ENCODE measurements at places on chromosomes 11 and 22.

DNA sequence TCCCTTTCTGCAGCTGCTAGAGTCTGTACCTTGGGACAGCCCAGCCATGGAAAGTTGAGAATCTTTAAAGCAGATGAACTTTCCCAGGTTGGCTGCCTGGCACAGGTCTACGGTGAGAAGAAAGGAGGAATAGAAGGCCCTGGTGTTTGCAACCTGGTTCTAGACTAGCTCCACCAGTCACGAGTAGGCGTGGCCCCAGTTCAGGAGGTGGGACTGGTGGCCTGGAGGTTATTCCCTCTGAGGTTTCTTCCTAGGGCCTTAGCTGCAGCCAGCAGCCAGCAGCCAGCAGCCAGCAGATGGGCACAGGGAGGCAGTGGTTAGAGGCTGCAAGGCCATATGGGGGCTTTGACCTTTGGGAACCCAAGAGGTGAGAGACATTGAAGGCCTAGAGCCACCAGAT lies 40.9 kb downstream of the PRDM11 start:
- DNase-seq, result no peak

DNA sequence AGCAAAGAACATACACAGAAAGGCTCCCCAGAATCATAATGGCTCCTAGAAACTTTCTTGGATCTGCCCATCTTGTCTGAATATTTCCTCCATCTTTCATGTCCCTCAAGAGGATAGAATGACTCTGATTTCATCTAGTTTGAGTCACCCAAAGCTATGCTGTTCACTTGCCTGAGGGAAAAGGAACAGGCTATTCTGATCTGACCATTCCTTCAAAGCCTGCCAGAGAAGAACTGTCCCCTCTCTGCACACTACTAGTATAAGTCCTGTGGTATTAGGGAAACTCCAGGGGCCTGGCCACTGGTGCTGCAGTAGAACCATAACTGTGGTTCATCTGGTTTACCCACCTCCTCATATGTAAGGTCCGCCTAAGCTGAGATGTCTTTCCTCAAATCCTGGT lies 2.4 kb upstream of the PATE1 start:
- DNase-seq, result no peak

- DNase-seq, result no peak
Measured at GRCh38 chr11:65862941-65863888, 3.0 kb downstream of the MUS81 start.

- no peak for DNase-seq
Measured at GRCh38 chr22:38335077-38335476, 17.8 kb upstream of the CSNK1E start.

DNA sequence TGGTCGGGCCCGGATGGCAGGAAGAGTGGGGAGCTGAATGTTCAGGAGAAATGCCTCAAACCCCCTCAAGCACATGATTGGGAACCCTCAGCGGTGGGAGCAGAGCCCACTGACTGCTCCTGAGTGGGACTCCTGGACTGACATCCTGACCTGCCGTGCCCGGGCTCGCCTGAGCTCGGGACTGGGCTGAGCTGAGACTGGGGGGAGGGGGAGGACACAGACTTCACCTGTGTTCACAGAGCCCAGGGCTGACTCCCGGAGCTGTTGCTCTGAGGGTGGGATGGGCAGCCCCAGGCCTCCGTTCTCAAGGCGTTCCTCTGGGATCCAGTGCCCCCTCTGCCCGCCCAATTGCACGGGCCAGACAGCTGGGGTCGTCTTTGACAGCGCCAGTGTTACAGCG lies 24.6 kb downstream of the DAGLA start:
- DNase-seq, result no peak
